ENCODE measurements at places on chromosomes 7 and 10.

- no peak for DNase-seq
Measured at GRCh38 chr7:98175260-98175940, 35.8 kb upstream of the BHLHA15 start.

GRCh38 chr10:23172429-23173213 lies 19.5 kb upstream of the PTF1A start:
- DNase-seq, result no peak

- DNase-seq, result no peak
Measured at GRCh38 chr7:86207740-86208139, 436.0 kb upstream of the GRM3 start.

DNA sequence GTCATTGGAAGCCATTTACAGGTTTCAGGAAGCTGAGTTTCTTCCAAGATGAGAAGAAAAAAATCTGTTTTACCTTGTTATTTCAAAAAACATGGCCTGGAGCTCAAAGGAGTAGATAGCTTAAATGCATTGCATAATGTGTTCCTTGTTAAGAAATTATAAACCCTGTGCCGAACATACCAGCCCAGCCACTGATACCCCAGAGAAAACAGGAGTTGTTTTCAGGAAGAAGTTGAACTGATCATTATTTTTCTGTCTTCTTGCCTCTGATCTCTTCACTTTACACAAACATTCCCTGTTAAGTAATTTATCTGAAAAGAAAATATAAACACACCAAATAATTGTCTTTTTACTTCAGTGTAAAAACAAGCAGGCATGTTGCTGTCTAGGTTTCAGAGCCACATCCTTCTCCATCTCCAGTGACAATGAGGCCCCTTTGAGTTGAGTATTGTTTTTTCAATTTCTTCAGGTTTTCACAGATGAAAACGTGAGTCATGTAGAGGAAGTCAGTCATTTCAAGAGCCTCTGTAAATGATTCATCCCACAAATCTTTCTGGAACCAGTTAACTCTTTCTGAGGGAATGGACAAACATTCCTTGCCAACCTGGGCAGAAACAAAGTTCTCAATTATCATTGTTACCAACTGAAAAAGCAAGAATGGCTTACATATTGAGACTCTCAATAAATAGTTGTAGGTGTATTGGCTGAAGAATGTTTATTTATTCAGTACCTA lies 244.2 kb downstream of the IPMK start:
- DNase-seq, result peak; percentile 91

DNA sequence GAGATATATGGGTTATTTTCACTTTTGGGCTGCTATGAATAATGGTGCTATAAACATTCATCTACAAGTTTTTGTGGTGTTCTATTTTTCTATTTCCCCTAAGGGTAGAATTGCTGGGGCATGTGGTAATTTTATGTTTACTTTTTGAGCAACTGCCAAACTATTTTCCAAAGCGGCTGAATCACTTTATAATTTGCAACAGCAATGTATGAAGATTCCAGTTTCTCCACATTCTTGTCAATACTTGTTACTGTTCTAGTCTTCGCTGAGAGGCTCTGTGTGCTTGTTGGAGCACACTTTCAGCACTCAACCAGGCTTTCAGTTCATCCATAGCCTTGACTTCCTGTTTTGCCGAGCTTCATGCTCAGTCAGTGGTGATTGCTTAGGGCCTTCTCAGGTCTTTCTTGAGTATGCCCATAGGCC lies 39.0 kb downstream of the ADK start:
- DNase-seq, result peak; percentile 95

- DNase-seq, result peak; percentile 38
Measured at GRCh38 chr7:8063706-8064297, 95.2 kb downstream of the GLCCI1 start.

DNA sequence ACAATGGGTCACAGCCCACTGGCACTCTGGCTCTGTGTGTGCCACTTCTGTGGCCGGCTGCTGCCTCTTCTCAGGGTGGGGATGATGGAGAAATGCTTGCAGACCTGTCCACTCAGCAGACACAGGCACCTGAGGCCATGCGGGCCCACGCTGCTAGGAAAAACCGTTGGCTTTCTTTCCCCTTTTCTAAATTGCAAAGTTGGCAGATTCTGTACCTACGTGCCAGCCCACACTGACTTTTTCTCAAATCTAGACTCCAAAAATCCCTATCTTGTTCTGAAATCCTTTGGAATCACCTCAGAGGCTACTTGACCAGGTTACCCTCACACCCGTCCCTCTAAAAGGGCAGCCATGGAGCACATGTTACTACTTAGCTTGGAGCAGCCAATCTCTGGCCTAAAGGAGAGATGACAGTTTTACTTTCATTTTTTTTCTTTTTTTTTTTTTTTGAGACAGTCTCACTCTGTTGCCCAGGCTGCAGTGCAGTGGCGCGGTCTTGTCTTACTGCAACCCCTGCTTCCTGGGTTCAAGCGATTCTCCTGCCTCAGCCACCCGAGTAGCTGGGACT lies 99.4 kb downstream of the RNF216 start:
- no peak for DNase-seq

- no peak for DNase-seq
Measured at GRCh38 chr7:30836991-30837390, 65.8 kb downstream of the MINDY4 start.

GRCh38 chr7:156327474-156327873 lies 313.1 kb upstream of the RNF32 start:
- DNase-seq, result no peak

- peak; percentile 46 for DNase-seq
Measured at GRCh38 chr7:70776627-70777101, 355.3 kb upstream of the GALNT17 start.

- DNase-seq, result no peak
Measured at GRCh38 chr7:16554518-16555236, 28.1 kb downstream of the LRRC72 start.

GRCh38 chr10:45580371-45581215 lies 92.0 kb downstream of the ZFAND4 start:
- no peak for DNase-seq

- peak; percentile 77 for DNase-seq
Measured at GRCh38 chr10:3424111-3424851, 251.7 kb upstream of the PITRM1 start.

DNA sequence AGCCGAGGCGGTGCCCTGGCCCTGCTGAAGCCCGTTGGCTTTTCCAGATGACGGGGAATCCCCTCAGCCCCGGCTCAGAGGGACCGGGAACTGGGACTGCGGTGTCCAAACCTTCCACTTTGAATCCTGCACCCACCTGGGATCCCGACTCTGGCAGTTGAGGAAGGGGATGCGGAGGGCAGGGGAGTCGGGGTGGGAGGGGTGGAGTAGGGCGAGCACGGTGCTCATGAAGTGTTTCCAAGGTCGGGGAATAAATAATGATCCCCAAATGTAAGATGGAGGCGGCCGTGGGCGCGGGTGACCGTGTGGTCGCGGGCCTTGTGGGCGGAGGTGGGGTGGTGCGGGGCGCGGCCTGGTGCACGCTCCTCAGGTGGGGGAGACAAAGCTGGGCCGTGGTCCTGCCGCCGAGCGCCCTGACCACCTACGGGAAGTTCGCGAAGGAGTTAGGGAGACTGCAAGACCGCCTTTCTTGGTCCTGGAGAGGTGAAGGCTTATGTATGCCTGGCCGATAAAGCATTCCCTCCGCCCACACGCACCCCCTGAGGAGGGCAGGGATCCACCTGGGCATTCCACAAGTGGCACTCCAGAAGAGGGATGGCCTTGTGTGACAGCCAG lies 1.4 kb downstream of the MTURN start:
- DNase-seq, result no peak

DNA sequence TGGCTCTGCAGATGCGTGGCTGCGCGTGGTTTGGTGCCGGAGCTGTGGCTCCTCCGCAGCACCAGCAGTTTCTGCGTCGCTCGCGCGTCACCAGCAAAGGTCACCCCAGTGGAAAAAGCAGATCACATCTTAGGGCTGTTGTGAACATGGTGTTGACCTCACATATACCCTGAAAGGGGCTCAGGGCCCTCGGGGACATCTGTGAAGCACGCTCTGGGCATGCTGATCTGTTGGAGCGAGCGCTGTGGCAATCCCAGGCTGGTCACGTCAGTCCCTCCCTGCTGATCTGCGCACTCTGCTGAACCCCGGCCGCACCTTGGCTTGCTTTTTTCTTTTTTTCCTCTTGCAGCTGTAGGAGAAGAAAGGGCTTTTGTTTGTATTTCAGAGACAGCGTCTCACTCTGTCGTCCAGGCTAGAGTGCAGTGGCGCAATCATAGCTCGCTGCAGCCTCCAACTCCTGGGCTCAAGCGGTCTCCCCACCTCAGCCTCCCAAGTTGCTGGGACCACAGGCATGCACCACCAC lies 33.3 kb upstream of the AP5Z1 start:
- no peak for DNase-seq

DNA sequence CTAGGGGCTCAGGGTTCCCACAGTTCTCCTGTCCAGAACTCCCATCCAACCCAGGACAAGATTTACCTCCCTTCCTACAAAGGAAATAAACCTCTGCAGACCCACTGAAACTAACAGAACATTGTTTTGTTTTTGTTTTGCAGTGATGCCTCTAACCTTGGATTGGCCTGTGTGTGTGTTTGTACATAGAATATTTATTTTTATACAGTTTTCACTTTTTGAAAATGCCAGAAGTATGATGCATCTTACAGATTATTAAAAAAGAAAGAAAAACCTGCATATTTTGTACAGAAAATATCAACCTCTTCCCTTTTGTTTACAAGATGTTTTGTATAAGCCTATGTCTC lies 94.1 kb upstream of the MACROH2A2 start:
- no peak for DNase-seq

- DNase-seq, result no peak
Measured at GRCh38 chr10:46234026-46234425, 52.8 kb upstream of the ANTXRL start.

GRCh38 chr7:610141-610530 lies 90.5 kb upstream of the PDGFA start:
- no peak for DNase-seq

DNA sequence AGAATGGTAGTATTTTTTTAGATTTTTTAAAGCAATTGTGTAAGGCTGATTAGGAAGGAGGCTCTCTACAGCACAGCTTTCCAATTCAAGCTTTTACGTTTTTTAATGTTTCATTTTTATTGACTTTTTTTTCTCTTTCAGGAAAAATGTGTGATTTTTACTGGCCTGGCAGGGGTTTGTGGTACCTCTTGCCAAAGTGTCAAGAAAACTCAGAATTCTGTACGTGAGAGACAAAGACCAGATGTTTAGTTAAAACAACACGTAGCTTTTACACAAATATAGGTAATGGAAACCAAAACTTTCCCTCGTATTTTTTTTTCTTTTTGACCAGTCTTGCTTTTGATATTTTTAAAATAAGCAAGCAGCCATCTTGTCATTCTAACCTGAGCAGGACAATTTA lies 6.0 kb upstream of the NPVF start:
- no peak for DNase-seq

- no peak for DNase-seq
Measured at GRCh38 chr7:158584407-158584806, 3.2 kb downstream of the PTPRN2 start.

Measured in fibroblast of upper back skin (primary cell).